ENCODE measurements at places on chromosomes 6 and 20. TPM values are rescaled to one million over a fixed set of nuclear protein-coding genes. Genes with fewer than 3 reads are reported as not detected.
A peak's percentile ranks its signal among the peaks of the same experiment; 100 is the strongest.

- H3K36me3 ChIP-seq, result no peaks in the 10 kb centered on the region
- DNase-seq, result no peak
- H3K27me3 ChIP-seq, result no peaks in the 10 kb centered on the region
- H3K27ac ChIP-seq, result no peak overlapping the region
- no peak overlapping the region for H3K4me3 ChIP-seq
These were observed 121.1 kb downstream of the CDKAL1 start for GRCh38 chr6:20655317-20655716.

GRCh38 chr20:43450841-43451799 lies 6.6 kb upstream of the SRSF6 start:
- no peak overlapping the region for H3K4me3 ChIP-seq
- no peaks in the 10 kb centered on the region for H3K4me1 ChIP-seq
- DNase-seq, result no peak
- no peak overlapping the region for H3K27ac ChIP-seq

GRCh38 chr6:72250664-72251063 lies 364.3 kb downstream of the RIMS1 start:
- no peaks in the 10 kb centered on the region for H3K27me3 ChIP-seq
- H3K36me3 ChIP-seq, result no peaks in the 10 kb centered on the region
- no peak overlapping the region for H3K4me3 ChIP-seq
- H3K27ac ChIP-seq, result no peak overlapping the region

- H3K36me3 ChIP-seq, result no peaks in the 10 kb centered on the region
- H3K4me3 ChIP-seq, result no peak overlapping the region
- H3K27ac ChIP-seq, result peak overlapping the region; percentile 93
- peaks cover 42% of the 10 kb centered on the region for H3K4me1 ChIP-seq
- H3K27me3 ChIP-seq, result no peaks in the 10 kb centered on the region
- no peak for DNase-seq
These were observed 67.6 kb upstream of the SUPT3H start for GRCh38 chr6:45445364-45445748.

- no peaks in the 10 kb centered on the region for H3K4me1 ChIP-seq
- no peaks in the 10 kb centered on the region for H3K36me3 ChIP-seq
- no peak overlapping the region for H3K27ac ChIP-seq
- no peak overlapping the region for H3K4me3 ChIP-seq
- peaks cover 20% of the 10 kb centered on the region for H3K27me3 ChIP-seq
These were observed 243.7 kb downstream of the CD83 start for GRCh38 chr6:14361297-14361696.

The CLVS2 gene
- 0.13 TPM for total RNA-seq

The PRICKLE4 gene
- total RNA-seq, result 0.87 TPM

All from K562 (cell line).